Activated CD4-positive, alpha-beta T cell treated with anti-CD3 and anti-CD28 coated beads, Interleukin-2, amount 50 U/mL, for 24 hours (primary cell): ENCODE measurements at places on chromosomes 7 and 10.

DNA sequence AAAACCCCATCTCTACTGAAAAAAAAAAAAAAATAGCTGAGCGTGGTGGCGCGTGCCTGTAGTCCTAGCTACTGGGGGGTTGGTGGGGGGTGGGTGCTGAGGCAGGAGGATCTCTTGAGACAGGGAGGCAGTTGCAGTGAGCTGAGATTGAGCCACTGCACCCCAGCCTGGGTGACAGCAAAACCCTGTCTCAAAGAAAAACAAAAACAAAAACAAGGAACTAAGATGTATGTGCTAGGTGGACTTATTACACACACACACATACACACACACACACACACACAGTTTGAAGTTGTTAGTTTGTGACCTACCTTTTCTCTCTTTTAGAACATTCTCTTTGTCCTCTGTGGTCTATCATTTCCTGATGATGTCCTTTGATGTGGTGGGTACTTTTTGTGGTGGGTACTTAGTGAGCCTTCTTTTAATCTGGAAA lies 53.5 kb downstream of the EXOC6 start:
- DNase-seq, result no peak

DNA sequence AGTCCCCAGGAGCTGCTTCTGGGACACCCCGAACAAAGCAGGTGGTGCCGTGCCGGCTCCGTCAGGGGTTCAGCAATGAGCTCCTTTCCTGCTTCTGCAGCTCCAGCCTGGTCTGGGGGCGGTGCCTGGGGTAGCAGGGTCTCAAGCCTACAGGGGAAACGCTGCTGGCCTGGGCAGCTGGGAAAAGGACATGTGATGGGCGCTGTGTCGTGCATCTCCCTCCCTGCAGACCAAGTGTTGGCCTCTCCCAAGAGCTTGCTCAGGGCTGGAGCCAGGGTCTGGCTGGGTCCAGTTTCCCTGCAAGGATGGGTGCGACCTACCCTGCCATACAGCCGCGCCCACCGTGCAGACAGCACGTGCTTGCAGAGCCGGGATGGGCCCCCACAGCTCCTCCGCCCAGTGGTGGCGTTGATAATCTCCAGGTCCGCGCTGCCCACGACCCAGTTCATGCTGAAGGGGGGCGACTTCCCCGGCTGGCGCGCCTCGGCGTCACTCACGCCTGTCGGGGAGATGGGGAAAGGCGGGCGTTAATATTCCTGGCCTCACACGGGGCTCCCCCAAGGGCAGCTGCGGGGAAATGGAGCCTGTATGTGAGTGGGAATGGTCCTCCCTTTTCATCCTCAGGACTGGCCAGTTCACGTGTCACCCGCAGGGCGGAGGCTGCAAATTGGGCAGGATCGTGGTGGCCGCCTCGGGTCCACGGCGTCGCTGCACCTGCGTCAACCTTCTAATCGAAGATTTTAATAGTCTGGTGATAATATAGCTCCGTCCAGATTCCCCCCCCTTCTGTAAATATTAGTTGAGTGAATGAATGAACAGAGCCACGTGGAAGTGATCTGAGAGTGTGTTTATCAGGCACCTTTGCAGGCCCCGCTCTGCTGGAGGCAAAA lies 128.6 kb downstream of the WDR37 start:
- DNase-seq, result no peak

DNA sequence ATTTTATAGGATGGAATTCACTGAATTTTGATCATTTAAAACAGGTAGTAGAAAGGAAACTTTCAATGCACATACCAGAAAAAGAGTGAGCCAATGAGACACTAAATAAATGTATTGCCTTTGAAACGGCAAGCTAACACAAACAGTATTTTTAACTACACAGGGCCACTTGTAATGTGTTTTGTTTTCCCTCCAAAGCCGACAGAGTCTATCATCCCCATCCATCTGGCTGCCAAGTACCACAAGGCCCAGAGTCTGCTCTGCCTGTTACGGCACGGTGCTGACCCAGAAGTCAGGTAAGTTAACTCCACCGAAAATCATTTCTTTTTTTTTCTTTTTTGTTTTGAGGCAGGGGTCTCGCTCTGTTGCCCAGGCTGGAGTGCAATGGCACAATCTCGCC lies 1.5 kb downstream of the ANKRD61 start:
- no peak for DNase-seq

DNA sequence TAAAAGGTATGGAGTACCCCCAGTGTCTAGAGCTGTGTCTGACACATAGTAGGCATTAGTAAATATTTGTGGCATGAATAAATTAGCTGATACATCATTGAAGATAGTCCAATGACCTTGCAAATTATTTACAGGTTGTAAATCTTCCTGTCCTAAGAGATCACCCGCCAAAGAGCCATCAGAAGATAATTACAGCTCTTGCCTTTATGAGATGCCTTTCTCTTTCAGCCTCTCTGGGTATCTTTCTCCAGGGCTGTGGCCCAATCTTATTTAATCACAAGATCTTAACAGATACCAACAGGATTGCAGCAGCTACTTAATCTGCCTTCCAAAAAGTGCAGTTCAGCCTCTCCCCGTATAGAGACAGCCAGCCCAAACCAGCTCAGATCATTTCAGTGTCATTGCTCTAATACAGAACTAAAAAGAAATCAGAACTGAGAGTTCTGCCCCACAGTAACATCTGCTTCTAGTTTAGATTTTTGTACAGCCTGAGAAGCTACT lies 41.5 kb downstream of the MYOF start:
- no peak for DNase-seq

DNA sequence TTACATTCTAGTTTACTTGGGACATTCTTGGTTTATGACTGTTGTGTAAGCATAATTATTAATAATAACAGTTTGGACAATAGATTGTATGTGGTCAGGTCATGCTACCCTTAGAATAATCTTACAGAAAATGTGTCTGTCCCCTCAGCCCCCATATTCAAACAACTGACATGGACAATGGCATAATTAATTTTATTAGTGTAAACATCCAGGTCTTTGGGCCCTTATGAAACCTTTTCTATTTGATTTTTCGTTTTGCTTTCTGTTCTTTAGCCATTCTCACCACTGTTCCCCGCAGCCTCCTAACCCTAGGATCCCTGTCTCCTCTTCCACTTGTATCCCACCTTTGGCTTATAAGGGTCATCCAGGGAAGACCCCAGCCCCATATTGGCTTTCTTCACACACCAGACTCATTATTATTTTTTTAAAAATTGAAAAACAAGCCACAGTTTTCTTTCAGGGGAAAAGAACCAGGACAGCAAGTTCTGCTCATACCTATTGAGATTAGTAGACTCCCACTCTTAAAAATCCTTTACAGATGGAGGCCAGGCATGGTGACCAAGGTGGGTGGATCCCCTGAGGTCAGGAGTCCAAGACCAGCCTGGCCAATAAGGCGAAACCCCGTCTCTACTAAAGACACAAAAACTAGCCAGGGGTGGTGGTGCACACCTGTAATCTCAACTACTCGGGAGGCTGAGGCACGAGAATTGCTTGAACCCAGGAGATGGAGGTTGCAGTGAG lies 11.5 kb downstream of the VIM start:
- DNase-seq, result no peak

DNA sequence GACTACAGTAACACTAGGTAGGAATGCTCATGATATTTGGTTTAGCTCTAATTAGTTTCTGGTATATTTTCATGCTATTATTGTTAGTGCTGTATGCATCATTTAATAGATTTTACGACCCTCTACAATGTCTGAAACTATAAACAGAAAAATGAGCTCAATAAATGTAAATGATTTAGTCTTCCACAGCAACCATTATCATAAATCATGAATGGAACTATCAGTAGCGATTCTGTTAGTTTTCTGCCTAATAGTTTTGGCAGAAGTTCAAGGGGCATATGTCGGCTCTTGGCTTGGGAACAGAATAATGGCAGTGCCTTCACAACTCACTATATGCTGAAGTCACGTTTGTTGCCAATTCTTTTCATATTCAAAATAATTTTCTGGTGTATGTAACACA lies 494.8 kb downstream of the PARD3 start:
- DNase-seq, result no peak

GRCh38 chr7:19899529-19899928 lies 126.1 kb upstream of the TMEM196 start:
- DNase-seq, result no peak

DNA sequence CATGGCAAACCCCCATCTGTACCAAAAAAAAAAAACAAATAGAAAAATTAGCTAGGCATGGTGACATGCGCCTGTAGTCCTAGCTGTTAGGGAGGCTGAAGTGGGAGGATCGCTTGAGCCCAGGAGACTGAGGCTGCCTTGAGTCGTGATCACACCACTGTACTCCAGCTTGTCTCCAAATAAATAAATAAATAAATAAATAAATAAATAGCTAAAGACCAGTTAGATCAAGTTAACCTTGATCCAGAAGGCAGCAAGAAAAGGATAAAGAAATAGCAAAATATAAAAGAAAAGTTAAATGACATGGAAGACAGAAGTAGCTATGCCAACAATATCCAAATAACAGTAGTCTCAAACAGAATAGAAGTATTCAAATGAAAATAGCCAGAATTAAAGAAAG lies 132.2 kb upstream of the SH2B2 start:
- DNase-seq, result no peak

DNA sequence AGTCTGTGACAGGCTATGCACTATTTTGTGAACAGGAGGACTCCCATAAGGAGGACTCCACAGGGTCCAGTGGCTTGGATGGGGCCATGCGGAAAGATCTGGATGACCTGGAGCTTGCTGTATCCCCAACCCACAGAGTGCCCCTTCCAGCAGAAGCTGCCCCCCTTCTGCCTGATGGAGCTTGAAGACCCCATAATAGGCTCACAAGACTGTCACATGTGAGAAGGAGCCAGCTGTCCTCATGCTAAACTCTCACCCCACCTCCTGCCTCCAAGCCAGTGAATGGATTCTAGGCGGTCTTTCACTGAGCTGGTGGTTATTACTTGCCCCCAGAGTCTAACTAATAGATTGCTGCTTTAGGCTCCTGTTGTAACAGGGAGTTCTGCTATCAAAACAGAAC lies 79.1 kb downstream of the XRCC2 start:
- DNase-seq, result no peak

DNA sequence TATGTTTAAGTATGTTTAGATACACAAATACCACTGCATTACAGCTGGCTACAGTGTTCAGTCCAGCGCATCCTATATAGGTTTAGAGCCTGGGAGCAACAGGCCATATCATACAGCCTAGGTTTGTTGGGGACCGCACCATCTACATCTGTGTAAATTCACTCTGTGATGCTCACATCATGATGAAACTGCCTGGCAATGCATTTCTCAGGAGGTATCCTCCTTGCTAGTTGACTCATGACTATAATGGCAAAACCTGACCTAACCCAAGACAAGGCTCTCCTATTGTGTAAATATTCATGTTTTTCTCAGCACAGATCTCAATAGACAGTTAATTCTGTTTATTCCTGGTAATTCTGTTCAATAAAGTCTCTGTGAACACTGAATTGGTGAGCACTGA lies 240.7 kb upstream of the PFKP start:
- DNase-seq, result no peak

DNA sequence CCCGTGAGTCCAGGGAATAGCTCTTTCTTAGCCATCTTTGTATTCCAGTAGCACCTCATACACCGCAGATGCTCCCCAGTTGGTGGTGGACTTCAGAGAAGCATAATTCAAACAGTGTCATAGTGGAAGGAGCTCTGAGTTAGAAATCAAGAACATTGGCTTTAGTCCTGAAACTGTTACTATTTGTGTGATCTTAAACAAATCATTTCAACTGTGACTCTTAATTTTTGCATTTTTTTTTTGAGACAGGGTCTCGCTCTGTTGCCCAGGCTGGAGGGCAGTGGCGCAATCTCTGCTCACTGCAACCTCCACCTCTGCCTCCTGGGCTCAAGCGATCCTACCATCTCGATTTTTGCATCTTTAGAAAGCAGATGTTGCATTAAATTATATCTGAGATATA lies 1.8 kb downstream of the BPGM start:
- no peak for DNase-seq

DNA sequence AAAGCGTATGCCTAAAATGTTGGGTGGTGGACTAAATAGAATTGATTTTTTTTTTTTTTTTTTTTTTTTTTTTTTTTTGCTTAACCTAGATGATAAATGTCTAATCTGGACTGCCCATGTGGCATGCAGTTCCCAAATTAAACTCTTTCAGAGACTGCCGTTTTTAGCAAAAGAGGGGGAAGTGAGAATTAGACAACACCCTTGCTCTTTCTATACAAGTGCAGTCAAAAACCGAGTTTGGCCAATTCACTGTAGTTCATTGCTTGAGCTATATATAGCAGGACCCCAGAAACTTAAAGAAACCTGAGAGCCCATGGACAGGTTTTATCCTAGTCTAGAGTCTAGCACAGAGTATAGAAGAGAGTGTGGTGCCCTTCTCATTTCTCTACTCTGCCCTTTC lies 141.9 kb downstream of the GRM3 start:
- DNase-seq, result no peak

DNA sequence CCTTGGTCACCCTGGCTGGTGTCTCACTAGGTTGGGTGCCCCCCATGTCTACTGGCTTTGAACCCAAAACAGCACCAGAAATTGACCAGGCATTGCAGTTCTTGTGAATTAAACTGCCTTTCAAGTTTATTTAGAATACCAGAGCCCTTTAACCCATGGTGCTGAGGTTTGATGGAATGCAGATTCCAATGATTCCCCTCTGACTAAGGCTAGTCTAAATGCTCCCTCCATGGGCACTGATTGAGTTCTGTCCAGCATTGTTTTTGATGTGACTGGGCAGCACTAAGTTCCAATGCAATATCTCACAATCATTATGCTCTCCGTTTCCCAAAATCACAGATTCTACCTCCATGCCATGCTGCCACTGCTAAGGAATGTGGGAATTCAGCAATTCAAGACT lies 1047.4 kb upstream of the LRRN3 start:
- DNase-seq, result no peak

DNA sequence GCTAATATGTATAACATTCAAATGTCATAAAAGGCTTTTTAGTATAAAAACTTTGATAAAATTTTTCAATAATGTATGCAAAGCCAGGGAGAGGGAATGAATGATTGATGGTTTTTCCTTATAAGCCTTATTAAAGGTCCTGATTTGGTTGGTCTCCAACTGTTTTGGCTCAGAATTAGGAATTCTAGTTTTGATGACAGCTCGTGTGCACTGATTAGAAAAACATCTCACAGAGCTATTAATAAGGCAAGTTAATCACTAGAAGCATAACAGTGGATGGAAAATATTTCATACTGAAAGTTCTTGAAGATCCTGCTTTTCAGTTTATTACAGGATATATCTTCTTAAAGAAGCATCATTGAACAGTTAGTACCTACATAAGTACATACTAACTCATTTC lies 114.9 kb upstream of the NOBOX start:
- DNase-seq, result no peak

DNA sequence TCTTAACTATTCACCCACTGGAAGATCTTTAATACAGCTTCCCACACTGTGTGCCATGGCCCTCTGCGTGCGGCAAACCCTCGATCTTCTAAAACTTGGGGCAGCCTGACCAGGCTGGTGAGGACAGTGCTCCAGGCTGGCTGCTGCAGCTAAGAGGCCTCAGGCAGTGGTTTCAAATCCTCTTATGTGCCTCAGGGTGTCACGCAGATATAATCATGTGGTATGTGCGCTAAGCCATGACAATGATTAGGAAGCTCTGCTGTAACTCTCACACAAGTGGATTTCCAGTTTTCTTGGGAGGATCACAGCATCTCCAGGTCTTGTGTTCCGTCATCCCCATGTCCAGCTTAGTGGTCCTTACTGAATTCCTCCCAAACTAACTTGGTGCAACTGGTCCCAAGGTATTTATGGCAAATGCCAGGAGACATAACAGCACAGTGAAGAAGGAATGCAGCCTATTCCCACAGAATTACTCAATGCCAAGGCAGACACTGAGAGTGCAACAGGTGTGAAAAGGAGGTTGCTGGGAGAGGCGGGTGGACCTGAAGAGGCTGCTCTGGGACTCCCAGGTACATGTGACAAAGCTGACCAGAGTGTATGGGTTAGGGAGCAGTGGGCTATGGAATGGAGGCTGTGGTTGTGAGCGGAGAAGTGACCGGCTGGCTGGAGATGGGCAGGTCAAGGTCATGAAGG lies 2.3 kb downstream of the HPS1 start:
- no peak for DNase-seq
